PC-9 (cell line): ENCODE measurements at places on chromosomes 2 and 18.

- DNase-seq = no peak
These were observed 151.2 kb upstream of the CCDC68 start for GRCh38 chr18:55110436-55110835.

DNA sequence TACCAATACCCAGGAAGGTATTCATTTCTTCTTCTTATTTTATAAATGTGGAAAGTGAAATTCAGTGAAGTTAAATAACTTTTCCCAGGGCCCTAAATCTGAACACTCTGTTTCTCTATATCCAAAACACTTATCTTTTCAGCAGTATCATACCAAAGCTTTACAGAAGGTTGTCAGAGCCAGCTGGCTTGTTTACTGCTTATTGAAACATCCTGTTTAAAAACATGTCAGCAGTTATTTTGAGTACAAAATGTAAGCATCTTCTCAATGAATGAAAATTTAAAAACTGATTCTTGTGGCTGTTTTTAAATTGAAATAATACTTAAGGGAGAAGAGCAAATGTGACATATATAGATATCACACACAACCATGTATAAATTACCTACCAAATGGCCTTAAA, 11.3 kb upstream of the CDH19 start:
- DNase-seq = no peak

DNA sequence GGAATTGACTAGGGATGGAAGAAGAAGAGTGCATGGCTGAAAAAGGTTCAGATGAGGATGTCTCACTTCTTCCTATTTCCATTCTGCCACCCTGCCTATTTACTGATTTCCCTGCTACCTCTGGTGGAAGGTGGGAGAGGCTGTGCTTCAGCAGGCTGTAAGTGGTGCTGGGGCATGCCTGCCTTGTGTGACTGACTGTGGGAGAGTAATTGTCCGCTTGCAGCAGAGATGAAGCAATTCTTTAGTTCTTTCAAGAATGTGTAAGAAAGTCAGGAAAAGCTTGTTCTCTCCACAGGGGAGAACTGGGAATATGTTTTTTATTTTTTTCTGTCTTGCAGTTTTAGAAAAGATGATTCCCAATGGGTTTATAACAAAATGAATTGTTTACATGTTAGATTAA, 72.5 kb upstream of the NYAP2 start:
- no peak for DNase-seq

GRCh38 chr18:267380-267687, 513 bp downstream of the THOC1 start:
- DNase-seq = no peak

DNA sequence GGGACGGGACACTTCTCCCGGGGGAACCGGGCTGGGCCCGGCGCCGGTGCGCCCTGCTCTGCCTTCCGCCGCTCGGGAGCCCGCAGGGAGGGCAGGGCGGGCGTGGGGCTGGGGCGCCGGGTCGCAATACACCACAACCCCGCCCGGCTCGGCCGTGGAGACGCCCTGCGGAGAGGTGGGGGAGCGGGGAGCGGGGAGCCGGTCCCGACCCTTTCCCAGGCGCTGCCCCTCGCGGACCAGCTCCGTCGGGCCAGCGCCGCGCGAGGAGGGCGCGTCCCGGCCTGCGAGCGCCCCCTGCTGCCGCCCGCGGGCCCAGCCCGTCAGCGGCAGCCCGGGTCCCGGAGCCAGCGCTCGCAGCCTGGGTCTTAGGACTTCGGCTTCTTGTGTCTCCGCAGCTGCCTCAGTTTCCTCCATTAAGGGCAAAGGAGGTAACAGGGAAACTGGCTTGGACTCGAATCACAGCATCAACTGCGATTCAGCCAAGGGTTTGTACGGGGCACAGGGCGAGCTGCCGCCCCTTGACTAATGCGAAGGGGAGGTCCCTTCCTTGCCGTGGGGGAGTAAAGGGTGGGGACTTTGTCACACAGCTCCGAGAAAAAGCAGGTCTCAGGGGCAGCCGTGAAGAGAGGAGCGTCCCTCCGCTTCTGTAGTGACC, 635 bp upstream of the ADRA2B start:
- peak; percentile 74 for DNase-seq

GRCh38 chr2:60438131-60438530, 115.3 kb downstream of the BCL11A start:
- DNase-seq = no peak

GRCh38 chr2:80896576-80896975, 592.0 kb upstream of the LRRTM1 start:
- no peak for DNase-seq

GRCh38 chr2:108625186-108625827, 91.0 kb downstream of the LIMS1 start:
- no peak for DNase-seq

DNA sequence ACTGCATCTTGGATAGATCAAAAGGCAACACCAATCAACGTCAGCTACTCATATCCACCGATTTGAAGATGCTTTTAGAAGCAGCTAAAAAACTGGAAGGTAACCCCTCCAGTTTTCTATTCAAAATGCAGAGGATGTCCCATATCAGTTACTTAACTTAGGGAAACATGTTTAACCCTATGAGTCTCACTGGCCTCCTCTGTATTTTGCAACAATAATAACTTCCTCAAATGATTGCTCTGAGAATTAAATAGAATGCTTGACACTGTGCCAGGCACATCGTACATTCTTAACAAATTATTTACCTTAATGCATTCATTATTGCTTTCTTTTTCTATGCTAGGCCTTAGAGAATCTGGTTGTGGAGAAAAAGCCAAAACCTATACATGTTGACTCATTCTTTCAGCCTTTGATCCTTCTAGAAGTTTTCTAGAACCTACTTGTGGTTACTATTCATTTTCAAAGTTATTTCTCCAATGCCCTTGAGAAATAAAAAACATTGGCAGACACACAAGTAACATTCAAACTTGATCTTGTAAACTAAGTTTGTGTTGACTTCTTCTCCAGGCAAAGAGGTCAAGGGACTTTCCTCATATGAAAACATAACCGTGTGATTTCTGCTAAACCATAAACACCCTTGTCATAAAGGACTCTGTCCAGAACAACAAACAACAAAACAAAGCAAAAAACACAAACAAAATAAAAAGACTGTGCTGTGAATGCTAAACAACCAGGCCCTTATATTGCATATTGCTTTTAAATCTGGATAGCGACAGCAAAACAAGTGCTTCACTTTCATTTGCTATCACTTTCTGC, 4.6 kb downstream of the DOCK10 start:
- DNase-seq = no peak

DNA sequence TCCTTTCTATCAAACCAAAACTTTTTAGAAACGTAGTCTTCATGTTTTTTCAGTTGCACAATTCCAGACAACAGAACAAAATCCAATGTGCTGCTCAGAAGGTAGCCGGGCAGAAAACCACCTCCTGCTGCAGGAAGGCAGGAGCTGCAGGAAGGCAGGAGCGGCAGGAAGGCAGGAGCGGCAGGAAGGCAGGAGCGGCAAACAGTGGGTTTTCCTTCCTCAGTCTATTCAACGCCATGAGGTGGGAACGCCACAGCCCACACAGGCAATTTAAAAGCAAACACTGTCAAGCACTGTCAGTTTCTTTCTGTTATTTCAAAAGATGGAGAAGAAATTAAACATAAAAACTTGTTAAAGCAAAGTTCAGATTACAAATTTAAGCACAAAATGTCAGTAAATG, 601.2 kb upstream of the SALL3 start:
- DNase-seq = no peak
